ENCODE measurements at places on chromosomes 16 and 17.

GRCh38 chr17:49015924-49016774 is 19.0 kb downstream of the IGF2BP1 start:
- no peak for DNase-seq

- DNase-seq: no peak
Observed at GRCh38 chr16:55189682-55190636, 134.0 kb upstream of the IRX6 start.

GRCh38 chr17:12731839-12732238 is 57.5 kb upstream of the ARHGAP44 start:
- DNase-seq: no peak

- DNase-seq: no peak
Observed at GRCh38 chr17:1906662-1907101, 76.9 kb downstream of the RPA1 start.

DNA sequence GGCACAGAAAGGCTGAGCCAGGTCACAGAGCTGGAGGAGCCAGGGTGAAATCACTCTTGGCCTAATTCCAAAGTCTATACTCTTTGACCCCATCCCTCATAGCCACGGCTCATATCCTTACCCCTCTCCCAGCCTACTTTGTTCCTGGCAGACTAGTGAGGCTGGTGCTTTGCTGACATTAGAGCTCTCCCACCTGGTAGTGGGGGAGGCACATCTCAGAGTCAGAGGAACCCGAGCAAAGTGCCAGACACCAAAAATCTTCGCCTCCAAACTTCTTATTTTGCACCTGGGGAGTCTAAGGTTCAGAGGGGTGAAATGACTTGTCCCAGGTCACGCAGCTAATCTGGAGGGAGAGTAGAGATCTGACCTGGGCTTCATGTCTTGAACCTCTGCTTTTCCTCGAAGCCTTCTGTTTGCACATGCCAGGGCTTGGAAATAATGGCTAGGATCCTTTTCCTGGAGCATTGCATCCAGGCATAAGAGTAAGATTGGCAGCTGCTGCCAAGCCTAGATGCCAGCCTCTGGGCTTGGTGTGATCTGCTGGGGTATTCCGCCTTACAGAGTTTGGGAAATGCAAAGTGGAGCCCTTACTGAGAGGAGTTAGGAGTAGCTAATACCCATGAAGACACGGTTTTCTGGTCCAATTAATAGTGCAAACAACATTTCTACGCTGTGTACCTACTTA is 126.9 kb downstream of the SPACA3 start:
- DNase-seq: no peak

- DNase-seq: no peak
Observed at GRCh38 chr16:12458591-12459358, 344.9 kb downstream of the CPPED1 start.

Measured in substantia nigra (tissue), 51 donors.